Activated CD8-positive, alpha-beta memory T cell treated with anti-CD3 and anti-CD28 coated beads for 36 hours (primary cell): ENCODE measurements at places on chromosomes 16 and 17. TPM values are rescaled to one million over a fixed set of nuclear protein-coding genes. Genes with fewer than 3 reads are reported as not detected.

TBX2 gene
- total RNA-seq = not detected

PRR35 gene
- total RNA-seq = not detected

LRRC37A gene
- 1.7 TPM for total RNA-seq

KRTAP2-1 gene
- not detected for total RNA-seq

GAS2L2 gene
- total RNA-seq = 0.10 TPM

GLP2R gene
- total RNA-seq = not detected

EIF3C gene
- 793 TPM for total RNA-seq

CDK5R1 gene
- 10.1 TPM for total RNA-seq

INCA1 gene
- 0.30 TPM for total RNA-seq

STAC2 gene
- not detected for total RNA-seq

NOXO1 gene
- total RNA-seq = 0.36 TPM

TBC1D3D gene
- total RNA-seq = 0.10 TPM

TBC1D3C gene
- 2.3 TPM for total RNA-seq

GCGR gene
- not detected for total RNA-seq

TBX21 gene
- 54.7 TPM for total RNA-seq

PIPOX gene
- 1.8 TPM for total RNA-seq

SLFN14 gene
- 0.32 TPM for total RNA-seq

ZNF668 gene
- 16.8 TPM for total RNA-seq
